ENCODE measurements at places on chromosomes 16 and 17. TPM values are rescaled to one million over a fixed set of nuclear protein-coding genes. Genes with fewer than 3 reads are reported as not detected.

The ABCA6 gene
- total RNA-seq, result 0.93 TPM

The DNAH9 gene
- total RNA-seq, result 0.07 TPM

The VMO1 gene
- 1.00 TPM for total RNA-seq

The IRF8 gene
- total RNA-seq, result not detected

The C16orf96 gene
- 0.14 TPM for total RNA-seq

The SNX20 gene
- total RNA-seq, result not detected

The OR1F1 gene
- total RNA-seq, result 0.14 TPM

The DUSP14 gene
- total RNA-seq, result 94.3 TPM

The KRT32 gene
- total RNA-seq, result not detected

All from nasal cavity respiratory epithelium epithelial cell of viscerocranial mucosa (primary cell).